Hippocampal formation (tissue), 2 donors: ENCODE measurements at places on chromosomes 11 and 22.

GRCh38 chr11:1862588-1863351 is 9.9 kb downstream of the LSP1 start:
- DNase-seq: no peak

DNA sequence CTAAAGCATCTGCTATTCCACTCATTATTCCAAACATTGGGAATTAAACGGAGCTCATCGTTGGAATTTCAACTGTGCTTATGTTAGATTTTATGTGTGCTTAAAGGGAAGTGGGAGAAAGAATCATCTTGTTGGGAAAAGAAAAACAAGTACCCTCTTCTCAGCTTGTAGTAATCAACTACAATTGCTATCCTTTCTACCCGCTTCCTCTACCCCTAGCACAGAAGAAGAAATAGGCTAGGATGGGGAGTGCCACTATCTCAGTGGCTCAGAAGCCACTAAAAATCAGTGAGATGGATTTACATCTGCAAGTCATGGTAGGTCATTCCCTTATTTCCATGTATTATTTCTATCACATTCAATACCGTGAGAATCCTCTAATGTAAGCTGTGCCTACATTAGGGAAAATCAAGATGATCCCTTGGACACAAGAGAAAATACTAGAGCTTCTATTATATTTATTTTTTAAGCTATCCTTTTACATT is 97.9 kb upstream of the CD44 start:
- DNase-seq: no peak

GRCh38 chr11:122701143-122701542 is 45.6 kb downstream of the UBASH3B start:
- DNase-seq: no peak

DNA sequence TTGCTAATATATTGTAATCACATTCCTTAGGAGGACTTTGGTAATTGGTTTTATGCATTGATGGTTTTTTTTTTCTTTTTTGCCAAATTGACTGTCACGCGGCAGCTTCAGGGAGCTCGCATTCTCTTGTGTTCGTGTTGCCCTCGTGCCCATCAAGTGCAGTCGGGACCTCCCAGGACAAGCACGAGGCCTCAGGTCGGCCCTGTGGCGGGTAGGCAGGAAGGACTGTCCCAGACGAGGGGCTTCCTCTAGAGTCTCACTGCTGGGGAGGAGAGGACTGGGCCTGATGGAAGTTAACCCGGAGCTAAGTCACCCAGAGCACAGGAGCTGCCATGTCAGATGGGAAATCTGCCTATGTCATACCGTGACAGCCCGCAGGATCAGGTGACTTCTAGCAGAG is 37.0 kb downstream of the CTTN start:
- DNase-seq: no peak

DNA sequence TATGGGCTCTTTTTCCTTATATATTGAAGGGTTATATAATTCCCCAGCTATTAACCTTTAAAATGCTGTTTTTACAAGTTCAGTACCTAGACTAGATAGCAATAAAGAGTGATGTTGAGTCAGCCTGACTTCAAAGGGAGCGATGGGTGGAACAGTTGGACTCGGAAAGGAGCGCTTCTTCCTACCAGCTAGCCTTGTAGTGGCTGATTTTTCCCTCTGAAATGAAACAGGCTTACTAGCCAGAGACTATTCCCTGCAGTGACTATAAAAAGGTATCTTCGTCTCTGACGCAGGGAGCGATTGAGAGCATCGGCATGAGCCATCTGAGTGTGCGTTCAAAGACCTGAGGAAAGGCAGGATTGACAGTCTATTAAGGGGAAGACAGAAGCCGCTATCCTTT is 66.0 kb upstream of the GRAMD1B start:
- no peak for DNase-seq

GRCh38 chr22:28560046-28560742 is 119.4 kb downstream of the TTC28 start:
- DNase-seq: no peak

DNA sequence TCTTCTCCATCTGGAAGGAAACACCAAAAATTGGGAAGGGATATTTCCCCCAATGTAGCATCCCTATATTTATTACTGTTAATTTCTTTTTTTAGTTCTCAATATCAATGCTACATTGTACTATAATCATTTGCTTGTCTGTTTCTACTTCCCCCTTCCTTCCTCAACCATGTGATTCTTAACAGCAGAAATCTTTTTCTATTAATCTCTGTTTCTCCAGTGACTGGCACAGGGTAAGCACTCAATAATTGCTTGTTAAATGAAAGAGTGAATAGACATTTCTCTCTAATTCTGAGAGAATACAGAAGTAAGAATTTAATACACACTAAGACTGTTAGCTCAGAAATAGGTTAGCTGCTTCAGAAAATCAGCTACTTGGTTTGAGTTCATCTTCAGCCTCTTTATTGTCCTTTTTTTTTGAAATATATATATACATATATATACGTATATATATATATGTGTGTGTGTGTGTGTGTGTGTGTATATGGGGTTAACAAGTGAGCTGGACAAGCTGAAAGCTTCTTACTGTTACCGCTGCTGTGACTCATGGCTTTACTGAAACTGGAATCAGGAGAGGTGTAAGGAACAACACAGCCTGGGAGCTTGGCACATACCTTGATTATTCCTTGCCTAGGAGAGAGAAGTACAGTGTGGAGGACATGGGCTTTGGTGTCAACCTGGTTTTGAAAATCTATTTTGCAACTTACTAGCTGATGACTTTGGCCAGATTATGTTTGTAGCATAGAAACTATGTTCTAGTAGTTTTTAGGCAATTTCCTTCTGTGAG is 26.2 kb upstream of the PDE3B start:
- DNase-seq: no peak

- DNase-seq: peak; percentile 30
Observed at GRCh38 chr11:3043315-3043871, 13.8 kb downstream of the CARS1 start.

DNA sequence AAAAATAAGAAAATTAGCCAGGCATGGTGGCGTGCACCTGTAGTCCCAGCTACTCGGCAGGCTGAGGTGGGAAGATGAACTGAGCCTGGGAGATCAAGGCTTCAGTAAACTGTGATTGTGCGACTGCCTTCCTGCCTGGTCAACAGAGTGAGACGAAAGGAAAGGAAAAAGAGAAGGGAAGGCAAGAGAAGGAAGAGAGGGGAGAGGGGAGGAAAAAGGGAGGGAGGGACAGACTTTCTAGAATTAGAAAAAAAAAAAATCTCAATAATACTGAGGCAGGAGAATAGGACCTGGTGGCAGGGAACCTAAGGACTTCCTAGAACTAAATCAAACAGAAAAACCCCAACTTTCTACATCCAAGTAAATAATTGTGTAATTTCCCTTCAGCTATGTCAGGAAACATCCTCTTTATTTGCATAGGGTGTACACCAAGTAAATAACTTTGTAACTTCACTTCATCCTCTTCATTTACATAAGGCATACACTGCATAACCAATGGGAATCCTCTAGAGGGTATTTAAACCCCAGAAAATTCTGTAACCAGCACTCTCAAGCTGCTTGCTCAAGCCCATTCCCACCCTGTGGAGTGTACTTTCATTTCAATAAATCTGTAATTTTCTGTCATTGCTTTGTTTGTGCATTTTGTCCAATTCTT is 8.7 kb downstream of the SBF2 start:
- no peak for DNase-seq

DNA sequence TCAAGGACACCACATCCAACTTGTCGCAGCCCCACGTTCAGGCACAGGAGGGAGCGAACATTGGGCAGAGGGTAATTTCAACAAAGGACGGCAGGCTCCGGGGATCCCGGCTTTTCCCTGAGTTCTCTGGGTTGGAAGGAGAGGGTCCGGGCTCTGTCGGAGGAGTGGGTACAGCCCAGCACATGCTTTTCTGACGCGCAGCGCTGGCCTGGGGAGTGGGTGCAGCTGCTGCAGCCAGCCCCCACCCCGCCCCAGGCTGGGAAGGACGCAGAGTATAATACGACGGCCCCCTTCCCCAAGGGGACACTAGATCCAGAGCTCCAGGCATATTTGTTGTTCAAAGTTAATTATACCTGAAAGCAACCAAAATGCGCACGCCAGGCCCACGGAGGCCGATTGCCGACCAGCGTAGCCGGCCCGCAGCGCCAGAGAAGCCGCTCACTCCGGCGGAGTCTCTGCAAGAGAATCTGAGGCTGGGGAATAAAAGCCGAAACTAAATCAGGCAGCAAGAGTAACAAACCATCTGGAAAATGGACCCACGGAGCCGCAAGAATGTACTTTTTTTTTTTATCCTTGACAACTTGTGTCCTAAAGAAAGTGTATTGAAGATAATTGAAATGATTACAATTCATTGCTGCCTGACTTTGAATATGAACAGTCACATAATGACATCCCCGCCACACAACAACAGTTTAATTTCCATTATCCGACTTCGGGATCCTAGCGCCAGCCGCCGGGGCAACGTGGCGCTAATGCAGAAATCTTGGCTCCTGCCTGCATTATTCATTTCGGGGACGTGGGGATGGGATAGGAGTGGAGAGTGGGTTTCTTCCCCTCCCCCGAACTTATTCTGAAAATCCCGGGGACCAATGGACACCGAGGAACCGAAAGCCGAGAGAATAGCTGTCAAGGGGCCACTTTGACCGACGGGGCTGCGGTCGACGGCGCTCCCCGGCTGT is 14.0 kb upstream of the PAX6 start:
- DNase-seq: no peak
